GM13976 (cell line): ENCODE measurements at places on chromosomes 2 and 18.

DNA sequence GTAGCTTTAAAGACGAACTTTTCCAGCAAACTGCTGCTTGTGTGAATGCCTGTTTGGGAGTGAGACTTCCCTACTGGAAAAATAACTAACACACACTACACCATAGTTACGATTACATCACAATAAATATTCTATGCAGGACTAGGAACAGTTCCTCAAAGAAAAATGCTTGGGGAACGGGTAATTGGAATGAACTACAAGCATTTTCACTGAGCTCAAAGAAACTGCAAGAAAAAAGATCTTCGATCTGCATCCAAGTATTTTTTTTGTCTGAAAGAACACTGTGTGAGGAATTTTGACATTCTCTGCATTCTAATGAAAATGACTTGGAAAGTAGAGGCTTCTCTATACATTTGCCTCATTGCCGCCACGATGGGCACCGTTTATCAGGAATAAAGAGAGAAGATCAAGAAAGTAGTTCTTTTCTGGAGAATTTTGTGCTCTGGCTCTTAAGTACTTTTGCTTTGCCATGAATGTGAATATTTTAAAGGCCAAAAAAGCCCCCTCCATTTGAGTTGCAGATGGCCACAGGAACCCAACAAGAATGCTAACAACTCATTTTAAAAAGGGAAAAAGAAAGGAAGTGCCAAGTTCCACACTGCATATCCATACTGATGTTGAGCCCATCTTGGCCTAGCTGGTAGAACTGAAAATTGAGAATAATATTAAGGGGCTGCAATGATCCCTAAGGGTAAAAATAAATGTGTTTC is 13.6 kb downstream of the LYPD1 start:
- no peak for DNase-seq

GRCh38 chr2:173394091-173394974 is 39.7 kb downstream of the CDCA7 start:
- no peak for DNase-seq

DNA sequence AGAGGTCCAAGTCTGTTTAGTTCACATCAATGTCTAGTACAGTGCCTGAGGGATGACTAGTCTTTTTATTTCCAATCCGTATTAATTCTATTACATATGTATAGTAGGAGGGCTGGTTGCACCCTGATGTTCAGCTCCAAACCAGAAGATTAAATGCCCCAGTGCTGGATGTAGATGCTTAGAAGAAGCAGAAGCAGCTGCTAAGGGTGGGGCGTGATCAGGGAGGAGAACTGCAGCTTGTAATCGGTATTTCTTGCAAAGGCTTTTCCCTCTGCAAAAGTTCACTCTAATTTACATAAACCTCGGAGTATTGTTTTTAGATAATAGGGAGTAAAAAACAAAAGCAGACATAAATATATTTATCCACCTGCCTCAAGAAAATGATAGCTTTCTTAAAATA is 145.3 kb upstream of the ITGA4 start:
- no peak for DNase-seq

DNA sequence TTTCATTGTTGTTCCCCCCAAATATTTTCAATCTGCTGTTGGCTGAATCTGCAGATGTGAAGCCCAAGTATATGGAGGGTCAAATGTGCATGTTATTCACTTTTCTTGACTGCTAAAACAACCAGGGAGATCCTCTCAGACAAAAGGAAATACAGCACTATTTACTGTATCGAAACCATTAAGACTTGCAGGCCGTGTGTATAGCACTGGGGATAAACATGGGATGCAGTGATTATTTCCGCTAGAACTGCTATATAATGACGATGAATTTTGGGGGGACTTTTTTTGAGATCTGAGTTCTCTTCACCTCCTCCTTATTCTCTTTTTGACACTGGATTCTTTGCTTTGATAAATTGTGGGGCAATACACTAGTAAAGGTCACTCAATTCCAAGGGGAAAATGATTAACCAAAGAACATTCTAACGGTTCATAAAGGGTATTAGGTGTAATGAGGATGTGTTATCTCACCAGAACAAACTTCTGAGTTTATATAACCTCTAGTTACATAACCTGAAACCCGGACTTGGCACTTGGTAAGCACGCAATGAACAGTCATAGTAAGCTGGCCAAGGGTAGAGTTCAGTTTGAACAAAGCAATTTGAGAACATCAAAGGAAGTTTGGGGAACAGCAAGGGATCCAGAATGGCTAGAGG is 3.5 kb upstream of the UGT1A1 start:
- DNase-seq: no peak

- DNase-seq: no peak
These were observed 38.1 kb upstream of the EML6 start for GRCh38 chr2:54685263-54685775.

DNA sequence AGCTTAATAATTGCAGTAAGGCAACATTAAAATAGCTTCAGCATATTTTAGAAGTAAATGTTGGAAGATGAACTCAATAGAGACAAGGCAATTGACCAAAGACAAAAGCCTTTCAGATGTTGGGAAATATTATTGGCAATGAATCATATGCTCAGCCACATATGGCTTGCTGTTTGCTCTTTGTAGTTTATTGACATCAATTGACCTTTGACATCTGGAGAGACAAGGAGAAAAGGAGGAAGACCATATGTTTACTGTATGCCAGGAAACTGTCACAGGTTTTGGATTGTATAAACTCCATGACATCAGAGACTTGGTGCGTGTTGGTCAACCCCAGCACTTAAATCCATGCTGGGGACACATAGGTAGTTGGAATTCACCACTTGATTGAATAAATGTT is 60.6 kb upstream of the SLC16A14 start:
- DNase-seq: no peak

DNA sequence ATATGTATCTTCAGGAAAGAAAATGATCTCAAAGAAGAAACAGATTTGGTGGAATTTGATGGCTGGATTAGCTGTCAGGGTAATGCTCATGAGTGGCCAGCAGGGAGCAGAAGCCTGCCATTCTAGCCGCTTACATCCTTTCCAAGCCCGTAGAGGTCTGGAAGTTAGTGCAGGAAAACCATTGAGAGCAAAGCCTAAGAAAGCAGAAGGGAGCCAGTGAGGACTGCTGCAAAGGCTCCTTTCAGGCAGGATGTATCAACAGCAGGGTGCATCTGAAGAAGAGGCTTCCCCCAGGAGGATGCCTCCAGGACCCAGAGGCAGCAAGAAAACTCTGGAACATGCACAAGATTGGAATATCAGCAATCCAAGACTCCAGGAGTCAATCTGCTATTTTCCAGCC is 22.9 kb upstream of the LBH start:
- peak; percentile 53 for DNase-seq

- DNase-seq: peak; percentile 27
These were observed 89.5 kb upstream of the STK39 start for GRCh38 chr2:168336786-168337388.

DNA sequence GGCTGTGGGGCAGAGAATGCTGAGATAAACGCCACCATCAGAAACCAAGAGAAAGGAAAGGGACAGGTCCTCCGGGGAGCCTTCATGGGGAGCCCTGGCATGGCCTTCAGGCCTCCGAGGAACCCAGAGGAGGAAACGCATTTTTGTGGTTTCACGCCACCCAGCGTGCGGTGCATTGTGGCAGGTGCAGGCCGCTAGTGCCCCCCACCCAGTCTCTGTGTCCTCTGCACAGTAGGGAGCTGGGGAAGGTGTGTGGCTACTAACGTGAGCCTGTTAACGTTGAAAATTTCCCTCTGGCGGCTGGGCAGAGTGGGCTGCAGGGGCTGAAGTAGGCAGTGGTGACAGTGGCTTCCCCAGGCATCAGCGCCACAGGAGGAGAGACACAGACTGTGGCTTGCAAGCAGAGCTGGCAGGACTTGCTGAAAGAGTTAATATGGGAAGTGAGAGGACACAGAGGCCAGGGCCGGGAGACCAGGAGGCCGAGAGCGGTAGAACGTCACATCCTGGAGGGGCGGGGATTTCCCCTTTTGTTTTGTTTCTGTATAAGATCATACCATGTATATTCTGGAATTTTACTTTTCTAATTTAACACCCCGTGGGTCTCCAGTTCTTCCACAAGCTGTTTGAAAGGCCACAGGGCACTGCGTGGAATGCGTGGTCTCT is 166.9 kb downstream of the GBX2 start:
- DNase-seq: no peak

- DNase-seq: no peak
These were observed 35.5 kb downstream of the PNO1 start for GRCh38 chr2:68193144-68193543.

DNA sequence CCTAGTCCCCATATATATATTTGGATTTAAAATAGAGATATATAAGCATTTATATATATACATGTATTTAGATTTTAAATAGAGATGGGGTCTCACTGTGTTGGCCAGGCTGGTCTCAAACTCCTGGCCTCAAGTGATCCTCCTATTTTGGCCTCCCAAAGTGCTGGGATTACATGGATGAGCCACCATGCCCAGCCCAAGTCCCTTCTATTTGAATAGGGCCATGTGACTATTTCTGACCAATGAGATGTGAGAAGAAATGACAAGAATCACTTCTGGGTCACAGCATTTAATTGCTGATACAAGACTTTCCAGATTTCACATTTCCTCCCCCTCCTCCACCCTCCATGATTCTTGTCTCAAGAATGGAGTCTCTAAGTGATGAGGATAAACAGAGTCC is 6.4 kb upstream of the RBM43 start:
- DNase-seq: no peak

GRCh38 chr2:110674620-110675555 is 3.0 kb downstream of the BUB1 start:
- DNase-seq: peak; percentile 76

GRCh38 chr2:33907866-33908265 is 308.8 kb upstream of the FAM98A start:
- no peak for DNase-seq

DNA sequence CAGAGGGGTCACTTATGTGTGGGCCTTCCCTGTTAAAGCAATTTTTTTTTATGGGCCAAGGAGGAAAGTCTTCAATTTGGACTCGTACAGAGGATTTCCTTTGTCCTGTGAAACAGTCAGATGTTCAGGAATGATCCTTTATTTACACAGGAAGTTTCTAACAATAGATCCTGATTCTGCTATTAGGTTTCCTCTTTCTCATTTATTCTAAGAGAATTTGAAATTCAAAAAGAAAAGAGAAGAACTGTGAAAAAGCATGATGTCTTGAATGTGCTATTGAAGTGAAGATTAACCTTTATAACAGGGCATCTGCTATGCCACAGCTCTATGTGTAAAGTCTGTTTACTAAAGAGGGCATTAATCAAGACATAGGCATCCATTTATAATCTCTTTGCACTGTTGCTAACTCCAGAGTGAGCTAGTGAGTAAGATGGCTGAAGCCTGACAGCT is 105.3 kb upstream of the FAM98A start:
- no peak for DNase-seq

DNA sequence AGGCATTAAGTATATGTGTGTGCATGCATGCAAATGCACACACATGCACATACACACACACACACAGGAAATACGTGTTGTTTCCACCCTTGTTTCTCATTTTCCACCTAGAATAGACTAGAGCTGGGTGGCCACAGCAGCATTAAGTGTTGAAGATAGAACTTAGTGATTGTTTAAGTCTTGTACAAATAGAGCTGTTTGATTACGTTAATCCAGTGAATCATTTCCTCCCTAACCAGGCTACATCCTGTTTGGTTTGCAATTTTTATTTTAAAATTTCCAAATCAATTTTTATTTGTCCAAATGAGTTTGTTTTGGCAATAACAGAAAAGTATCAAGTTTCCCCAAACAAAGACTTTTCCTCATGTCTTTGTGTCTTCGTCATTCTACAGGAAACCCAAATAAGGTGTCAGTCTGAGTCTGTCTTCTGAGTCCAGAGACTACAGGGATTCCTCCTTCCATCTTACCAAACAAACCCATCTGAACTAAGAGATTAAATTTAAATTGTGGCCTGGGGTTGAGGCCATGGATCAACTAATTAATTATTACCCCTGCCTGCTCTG is 74.6 kb upstream of the GALNT5 start:
- DNase-seq: no peak

- no peak for DNase-seq
These were observed 278.4 kb upstream of the DDX18 start for GRCh38 chr2:117536139-117536538.

GRCh38 chr2:147660680-147661079 is 184.1 kb upstream of the ACVR2A start:
- DNase-seq: no peak

GRCh38 chr2:79369127-79369526 is 143.7 kb upstream of the CTNNA2 start:
- no peak for DNase-seq

- DNase-seq: no peak
These were observed 54.6 kb upstream of the MAP4K3 start for GRCh38 chr2:39491653-39492052.

- peak; percentile 38 for DNase-seq
These were observed 14.4 kb downstream of the PHLPP1 start for GRCh38 chr18:62729487-62730386.

GRCh38 chr2:194314042-194314441 is 1343.0 kb upstream of the SLC39A10 start:
- no peak for DNase-seq

DNA sequence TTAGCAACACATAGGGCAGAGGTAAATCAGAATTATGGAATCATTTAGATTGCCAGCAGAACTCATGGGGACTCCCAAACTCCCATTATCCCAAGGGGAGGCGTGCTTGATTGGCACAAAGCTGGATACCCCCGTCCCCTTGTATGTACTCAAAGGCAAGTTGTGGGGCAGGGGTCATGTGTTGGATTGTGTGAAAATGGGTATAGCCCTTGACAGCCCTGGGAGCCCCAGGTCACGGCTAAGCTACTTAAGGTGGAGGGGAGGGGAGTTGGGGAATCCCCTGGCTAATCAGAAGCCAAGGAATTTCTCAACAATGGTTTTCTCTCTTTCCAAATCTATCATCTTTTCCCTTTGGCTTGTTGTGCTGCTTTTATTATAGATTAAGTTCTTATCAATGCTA is 32.7 kb downstream of the CLIP4 start:
- DNase-seq: no peak

- no peak for DNase-seq
These were observed 10.2 kb downstream of the TSHZ1 start for GRCh38 chr18:75220551-75221355.

DNA sequence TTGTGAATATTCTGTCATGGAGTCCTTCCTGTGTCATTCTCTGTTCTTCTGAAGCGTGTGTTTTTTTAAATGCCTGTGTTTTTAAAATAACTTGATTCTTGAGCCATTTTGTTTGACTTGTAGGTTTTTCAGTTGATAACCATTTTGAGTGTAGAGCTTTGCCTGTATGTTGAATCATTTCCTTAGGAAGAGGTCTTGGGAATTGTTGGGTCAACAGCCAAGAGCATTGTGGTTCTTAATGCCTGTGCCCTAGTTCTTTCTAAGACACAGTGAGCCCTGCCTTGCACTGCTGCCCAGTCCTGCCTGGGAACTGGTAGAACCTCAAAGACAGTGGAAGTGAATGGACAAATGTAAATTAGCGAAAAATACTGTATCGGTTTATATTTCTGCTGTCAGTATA is 25.9 kb downstream of the RAB12 start:
- no peak for DNase-seq

GRCh38 chr2:151928380-151928779 is 100.2 kb upstream of the ARL5A start:
- DNase-seq: no peak

- no peak for DNase-seq
These were observed 1994.5 kb upstream of the PIK3C3 start for GRCh38 chr18:39960550-39960949.
